EH (cell line): ENCODE measurements at places on chromosomes 4 and X.

DNA sequence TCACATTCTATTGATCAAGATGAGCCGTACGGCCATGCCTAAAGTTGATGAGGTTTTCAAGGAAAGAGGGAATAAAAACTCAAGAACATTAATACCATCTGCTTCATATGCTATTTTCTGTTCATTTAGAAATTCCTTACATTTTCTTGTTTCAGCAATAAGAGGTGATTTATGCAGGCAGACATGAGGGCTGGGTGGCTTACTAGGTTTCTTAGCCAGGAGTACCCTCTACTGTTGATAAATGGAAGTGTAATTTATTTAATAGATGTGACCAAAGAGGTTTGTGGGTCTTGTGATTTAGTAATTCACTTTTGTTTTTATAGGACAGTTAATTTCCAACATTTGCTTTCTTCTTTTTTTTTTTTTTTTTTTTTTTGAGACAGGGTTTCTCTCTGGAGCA is 6.4 kb upstream of the SMIM9 start:
- peak; percentile 65 for DNase-seq

DNA sequence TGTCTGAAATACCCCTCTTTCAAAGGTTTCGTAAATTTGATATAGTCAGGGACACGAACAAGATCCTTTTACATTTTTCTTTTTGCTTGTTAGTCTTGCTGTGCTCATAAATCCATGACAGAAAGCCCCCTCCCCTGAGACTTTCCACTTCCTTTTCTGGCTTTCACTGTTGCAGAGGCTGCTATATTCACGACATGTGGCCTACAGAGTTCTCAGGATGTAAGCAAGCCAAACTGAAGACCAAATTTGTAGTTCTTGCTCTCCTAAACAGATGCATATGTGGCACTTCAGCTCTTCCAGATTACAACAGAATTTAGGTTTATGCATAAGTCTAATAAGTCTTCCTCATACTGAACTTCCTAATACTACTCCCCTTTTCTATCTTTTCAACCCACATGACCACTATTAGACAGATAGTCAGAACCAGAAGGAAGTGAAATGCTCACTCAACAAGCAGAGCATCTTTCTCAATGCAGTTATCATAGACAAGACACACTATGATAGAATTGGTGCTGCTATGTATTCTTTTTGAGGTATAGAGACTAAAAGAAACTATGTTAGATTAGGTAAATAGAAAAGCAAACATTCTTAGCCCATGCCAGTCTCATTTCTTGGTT is 15.0 kb downstream of the BTK start:
- no peak for DNase-seq

GRCh38 chr4:136925203-136925602 is 607.1 kb downstream of the PCDH18 start:
- no peak for DNase-seq

GRCh38 chr4:77076889-77077635 is 1.3 kb upstream of the CCNI start:
- DNase-seq = no peak

GRCh38 chr4:140426610-140427105 is 790 bp downstream of the CLGN start:
- DNase-seq = no peak

DNA sequence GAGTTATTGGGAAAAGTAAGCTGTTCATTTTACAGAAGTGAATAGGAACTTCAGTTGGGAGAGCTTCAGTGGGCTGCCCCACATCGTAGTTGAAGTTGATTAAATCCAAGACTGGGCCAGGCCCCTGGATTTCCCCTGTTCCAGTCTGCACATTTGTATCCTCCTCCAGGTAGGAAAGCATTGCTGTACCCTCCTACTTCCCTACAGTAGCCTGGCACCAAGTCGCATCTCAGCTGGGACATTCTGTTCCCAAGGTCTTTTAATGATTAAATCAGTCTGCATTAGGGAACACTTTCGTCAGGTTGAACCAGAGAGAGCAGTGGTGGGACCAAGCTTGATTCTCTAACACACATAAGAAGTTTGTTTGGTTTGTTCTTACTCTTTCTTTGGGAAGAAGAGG is 165.8 kb upstream of the PPARGC1A start:
- DNase-seq = no peak

DNA sequence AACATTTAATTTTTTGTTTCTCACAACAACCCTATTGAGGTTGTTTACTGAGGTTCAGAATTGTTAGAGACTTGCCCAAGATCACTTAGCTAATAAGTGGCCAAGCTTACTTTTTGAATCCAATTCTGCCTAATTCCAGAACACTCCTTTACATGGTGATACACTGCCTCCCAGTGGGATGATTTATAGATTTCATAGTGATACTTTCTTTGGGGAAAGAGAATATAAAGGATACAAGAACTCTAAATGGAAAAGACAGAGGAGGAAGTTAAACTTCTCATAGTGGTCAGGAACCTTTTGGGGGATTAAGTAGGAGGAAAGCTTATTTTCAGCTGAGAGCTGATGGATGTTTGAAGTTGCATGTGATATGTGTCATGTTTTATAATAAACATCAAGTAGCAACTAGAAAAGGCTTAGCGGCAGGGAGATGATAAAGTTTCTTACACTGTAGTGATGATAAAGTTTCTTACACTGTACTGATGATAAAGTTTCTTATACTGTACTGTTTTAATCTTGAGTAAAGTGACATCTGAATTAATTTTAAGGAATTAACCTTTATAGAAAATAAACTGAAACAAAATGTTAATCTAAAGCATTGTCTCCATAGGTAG is 15.3 kb downstream of the STAG2 start:
- peak; percentile 54 for DNase-seq

DNA sequence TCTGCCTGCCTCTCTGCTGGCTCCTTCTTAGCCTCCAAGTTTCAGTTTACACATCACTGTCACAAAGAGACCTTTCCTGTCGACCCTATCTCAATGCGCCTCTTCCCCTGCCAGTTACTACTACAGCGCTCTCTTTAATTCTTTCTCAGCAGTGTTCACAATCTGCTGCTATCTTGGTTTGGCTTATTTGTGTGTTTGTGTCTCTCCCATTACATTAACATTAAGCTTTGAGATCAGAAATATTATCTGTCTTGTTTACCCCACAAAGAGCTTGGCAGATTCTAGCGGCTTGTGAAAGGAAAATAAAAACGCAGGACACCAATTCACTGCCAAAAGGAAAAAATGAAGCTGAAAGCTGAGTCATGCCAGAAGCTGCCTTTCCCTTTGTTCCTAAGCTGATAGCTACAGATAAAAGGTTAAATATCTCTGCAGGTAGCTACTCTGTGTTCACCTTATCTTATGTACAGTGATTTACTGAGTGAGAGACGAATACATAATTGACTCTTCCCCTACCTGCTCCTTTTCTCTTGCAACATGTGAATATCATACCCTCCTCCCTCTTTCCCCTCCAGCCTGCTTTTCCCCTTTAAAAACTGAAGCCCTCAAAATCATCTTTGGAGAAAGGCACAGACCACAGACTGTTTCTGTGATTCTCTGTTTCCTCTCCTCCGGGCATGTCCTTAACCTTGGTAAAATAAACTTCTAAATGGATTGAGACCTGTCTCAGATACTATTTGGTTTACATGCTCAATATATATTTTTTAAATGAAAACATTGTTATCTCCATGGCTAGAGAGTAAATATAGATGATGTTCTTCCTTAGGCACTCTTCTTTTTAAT is 19.3 kb upstream of the SLC9A7 start:
- DNase-seq = peak; percentile 66
